ENCODE measurements at places on chromosomes 3 and 15. TPM values are rescaled to one million over a fixed set of nuclear protein-coding genes. Genes with fewer than 3 reads are reported as not detected.

Gene ANKRD63
- total RNA-seq = 0.17 TPM

Gene CASR
- total RNA-seq = not detected

Gene STRIT1
- not detected for total RNA-seq

Gene CLDN16
- not detected for total RNA-seq

Gene CFAP44
- 6.9 TPM for total RNA-seq

Gene IQCF5
- not detected for total RNA-seq

DNA sequence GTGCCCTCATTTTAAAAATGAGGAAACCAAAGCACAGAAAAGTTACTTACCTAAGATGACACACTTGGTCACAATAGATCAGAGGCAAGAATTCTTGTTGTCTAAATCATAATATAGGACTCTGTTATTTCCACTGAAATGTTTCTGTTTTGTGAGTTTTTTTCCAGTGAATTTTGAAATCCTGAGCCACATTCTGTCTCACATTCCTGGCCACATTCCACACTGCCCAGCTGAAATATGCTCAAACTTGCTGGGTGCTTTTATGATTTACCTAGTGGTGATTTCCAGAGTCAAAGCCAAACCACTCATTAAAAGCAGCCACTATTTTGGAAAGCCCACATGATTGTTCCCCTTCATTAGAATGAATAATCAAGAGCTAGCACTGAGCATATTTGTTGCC lies 82.3 kb upstream of the NPHP3 start:
- no peak for DNase-seq
- no peaks in the 10 kb centered on the region for H3K36me3 ChIP-seq
- H3K4me3 ChIP-seq = no peak overlapping the region
- no peaks in the 10 kb centered on the region for H3K4me1 ChIP-seq

DNA sequence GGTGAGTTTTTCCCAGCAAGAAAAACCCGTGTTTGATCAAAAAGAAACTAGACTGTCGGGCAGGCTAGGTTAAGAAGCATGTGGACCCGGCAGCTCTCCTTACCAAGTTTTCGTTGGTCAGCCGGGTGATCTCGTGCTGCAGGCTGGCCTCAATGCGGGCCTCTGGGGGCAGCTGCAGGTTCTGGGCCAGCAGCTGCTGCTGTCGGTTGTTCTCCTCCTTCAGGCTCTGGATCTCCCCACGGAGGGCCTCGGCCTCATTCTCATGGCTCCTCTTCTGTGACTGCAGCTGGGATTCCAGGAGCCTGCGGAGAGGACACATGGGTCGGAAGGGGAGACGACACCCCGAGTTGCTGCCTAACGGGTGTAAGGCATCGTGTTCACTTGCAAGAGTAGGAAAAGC lies 44.5 kb upstream of the MYO5C start:
- no peaks in the 10 kb centered on the region for H3K27me3 ChIP-seq
- H3K27ac ChIP-seq = no peak overlapping the region
- peaks cover 10% of the 10 kb centered on the region for H3K36me3 ChIP-seq
- no peak for DNase-seq
- H3K4me3 ChIP-seq = no peak overlapping the region

DNA sequence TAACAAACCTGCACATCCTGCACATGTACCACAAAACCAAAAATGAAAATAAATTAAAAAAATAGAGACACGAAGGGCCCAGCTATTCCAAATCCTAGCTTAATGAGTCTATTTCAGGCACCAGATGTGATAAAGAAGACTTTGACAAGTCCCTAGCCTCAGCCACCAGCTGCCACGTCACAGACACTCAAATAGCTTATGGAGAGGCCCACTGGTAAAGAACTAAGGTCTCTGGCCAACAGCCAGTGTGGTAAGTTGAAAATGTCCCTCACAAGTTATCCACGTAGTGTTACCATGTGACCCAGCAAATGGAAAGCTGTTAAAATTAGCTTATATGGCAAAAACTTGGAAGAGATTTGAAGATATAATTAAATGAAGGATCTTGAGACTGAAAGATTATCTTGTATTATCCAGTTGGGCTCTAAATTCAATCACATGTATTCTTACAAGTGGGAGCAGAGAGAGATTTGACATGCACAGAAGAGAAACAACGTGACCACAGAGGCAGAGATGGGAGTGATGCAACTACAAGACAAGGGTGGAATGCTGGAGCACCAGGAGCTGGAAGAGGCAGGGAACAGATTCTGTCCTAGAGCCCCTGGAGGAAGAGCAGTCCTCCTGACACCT lies 10.9 kb downstream of the ACSBG1 start:
- H3K27ac ChIP-seq = no peak overlapping the region
- H3K36me3 ChIP-seq = no peaks in the 10 kb centered on the region
- H3K4me1 ChIP-seq = peaks cover 6% of the 10 kb centered on the region
- peaks cover 3% of the 10 kb centered on the region for H3K27me3 ChIP-seq

DNA sequence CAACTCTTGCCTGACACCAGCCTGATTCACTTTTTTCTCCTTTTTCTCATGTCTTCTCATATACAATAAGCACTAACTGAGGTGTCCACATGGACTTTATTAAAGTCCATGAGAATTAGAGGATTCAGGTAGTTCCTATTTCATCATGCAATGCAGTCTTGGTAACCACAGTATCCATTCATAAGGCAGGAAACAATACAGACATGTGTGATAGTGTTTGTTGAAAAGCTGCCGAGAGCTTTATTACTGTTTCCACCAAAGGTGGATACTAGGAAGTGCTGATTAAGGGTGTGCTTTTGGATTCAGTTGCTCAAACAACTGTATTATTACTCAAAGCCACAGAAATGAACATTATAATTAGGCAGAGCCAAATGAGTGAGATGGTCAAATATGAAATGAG lies 5.3 kb downstream of the CASR start:
- H3K4me1 ChIP-seq = peaks cover under 1% of the 10 kb centered on the region
- no peak for DNase-seq
- H3K27me3 ChIP-seq = peaks cover 56% of the 10 kb centered on the region
- H3K36me3 ChIP-seq = no peaks in the 10 kb centered on the region
- H3K27ac ChIP-seq = no peak overlapping the region
- H3K4me3 ChIP-seq = no peak overlapping the region

DNA sequence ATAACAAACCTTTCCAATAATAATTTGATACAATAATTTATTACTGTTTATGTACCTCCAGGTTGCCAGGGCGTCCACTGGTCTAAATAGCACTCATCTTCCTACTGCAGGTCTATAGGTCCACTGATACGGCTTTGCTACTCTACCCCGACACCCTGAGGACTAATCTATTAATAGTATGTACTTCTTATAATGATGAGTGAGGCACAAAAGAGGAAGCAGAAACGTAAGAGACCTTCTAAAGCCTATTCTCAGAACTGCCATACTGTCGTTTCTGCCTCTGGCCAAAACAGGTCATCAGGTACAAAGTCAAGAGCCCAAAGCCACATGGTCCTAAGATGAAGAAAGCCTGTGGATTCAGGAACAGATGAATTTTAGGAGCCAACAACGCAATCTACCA lies 163.2 kb upstream of the GRM7 start:
- no peaks in the 10 kb centered on the region for H3K27me3 ChIP-seq
- no peaks in the 10 kb centered on the region for H3K36me3 ChIP-seq
- no peak overlapping the region for H3K4me3 ChIP-seq
- DNase-seq = no peak
- no peaks in the 10 kb centered on the region for H3K4me1 ChIP-seq

DNA sequence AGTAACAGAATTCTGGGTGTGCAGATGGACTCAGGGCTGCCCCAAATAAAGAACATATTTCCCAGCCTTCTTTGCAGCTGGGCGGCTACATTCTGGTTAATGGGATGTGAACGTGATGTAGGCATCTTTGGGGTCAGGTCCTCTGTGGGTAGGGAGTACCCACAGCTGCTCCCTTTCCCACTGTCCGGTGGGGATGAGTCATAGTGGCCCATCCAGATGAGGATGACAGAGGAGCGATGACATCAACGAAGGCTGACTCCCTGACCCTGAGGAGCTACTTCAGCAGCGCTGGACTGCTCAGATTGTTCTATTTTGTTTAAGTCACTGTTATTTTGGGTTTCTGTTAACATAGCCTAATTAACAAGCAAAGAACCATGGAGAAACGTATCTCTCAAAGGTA lies 38.0 kb downstream of the SRPRB start:
- no peaks in the 10 kb centered on the region for H3K36me3 ChIP-seq
- no peak for DNase-seq
- H3K27ac ChIP-seq = no peak overlapping the region
- H3K4me1 ChIP-seq = no peaks in the 10 kb centered on the region
- H3K4me3 ChIP-seq = no peak overlapping the region
- H3K27me3 ChIP-seq = peaks cover 16% of the 10 kb centered on the region
